ENCODE measurements at places on chromosomes 1 and 21.

DNA sequence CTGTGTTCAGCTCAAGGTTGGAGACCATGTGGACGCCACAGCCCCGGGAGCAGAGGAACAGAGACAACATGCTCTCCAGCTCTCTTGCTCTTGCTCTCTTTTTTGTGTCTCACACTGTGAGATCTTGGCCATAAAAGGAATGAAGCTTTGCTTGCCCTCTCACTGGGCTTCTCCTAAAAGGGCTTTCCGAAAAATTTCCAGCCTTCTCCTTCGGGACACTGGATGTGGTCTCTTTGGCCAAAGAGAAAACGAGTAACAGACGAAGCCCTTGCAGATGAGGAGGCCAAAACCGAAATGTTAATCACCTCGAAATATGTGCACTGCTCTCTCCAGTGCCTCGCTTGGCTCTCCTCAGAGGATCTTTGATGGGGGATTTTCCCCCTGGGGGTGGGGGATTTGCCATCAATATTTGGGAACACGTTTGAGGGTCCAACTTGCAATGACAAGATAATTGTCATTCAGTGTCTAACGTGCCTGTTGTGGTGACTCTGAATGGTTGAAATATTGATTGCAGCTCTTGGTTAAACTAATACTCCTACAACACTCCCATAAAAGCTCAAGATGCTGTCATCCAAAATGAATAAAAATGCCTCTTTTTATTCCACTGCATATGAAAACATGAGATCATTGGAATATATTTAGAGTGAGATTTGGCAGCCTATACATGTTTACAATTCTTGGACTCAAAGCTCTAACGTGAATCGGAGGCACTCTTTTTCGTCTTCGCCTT lies 68.6 kb upstream of the ANGPTL1 start:
- DNase-seq, result no peak

DNA sequence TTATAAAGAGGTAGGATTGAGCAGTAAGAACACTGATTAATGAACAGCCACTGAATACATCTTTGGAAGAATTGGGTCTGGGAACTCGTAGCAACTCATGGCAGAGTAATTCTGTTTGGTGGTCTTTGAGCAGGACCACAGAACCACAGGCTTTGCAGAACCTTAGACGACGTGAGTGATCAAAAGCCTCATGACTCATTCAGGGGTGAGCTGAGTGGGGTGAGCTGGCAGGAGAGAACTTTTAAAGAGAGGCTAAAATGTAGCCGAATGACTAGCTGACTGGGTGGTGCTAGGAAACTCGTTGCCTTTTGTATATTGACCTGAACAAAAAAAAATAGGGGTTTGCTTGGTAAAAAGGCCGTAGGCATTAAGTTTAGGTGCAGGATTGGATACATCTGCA lies 313.8 kb downstream of the TGFB2 start:
- DNase-seq, result peak; percentile 64

GRCh38 chr1:239725933-239726332 lies 339.6 kb downstream of the CHRM3 start:
- DNase-seq, result no peak

DNA sequence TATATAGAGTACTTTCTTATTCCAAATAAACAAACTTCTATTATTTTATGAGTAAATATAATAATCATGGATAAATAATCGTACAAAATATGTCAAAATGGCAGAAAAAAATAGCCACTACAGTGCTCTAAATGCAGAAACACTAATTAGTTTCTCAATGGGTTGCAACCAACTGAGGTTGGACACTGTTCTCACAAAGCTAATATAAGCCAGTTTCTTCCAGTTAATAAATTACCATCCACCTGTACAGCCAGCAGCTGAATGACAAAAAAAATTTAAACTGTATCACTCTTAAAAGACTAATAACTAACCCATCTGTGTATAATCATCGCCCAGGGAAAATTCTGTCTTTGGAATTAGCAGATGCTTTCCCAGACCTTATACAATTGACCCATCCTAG lies 36.9 kb downstream of the GDAP2 start:
- no peak for DNase-seq

- no peak for DNase-seq
Observed at GRCh38 chr1:95780836-95781235, 546.8 kb downstream of the RWDD3 start.

- DNase-seq, result peak; percentile 83
Observed at GRCh38 chr1:31591425-31592093, 15.2 kb downstream of the TINAGL1 start.

GRCh38 chr1:228452194-228453021 lies 34.8 kb upstream of the RNF187 start:
- DNase-seq, result peak; percentile 93

DNA sequence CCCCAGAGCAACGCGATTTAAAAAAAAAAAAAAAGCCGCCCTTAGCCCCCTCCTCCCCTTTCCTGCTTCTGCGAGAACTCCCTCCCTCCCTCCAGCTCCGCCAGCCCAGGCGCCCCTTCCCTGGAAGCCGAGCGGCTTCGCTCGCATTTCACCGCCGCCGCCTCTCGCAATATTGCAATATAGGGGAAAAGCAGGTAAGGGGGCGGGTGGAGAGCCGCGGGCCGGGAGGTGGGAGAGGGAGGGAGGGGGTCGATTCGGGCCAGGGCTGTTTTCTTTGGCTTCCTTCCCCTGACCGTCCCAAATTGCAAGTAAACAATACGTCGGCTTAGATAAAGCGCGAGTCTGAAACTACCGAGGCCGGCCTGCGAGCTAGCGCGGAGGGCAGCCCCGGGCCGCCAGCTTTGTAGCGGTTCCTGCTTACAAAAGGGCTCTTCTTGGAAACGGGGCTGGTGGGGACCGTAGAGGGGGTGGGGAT lies 408 bp downstream of the LMO4 start:
- peak; percentile 51 for DNase-seq

DNA sequence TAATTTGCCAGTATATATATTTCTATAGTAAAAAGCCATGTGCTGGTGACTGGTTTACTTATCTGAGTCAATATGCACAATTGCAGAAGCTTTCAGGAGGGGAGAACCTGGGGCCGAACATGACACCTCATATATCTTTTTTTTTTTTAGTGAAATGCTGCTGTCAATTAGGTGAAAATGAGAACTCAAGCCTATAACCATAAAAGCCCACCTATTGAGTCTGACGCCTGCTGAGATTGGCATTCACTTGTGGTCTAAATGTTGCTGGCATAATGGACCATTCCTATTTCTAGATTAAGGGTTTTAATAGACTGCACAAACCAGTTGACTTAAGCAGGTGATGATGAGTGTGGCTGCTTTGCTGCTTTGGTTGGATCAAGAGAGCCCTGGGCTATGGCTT lies 10.8 kb downstream of the NTMT2 start:
- DNase-seq, result no peak

GRCh38 chr1:100955322-100955721 lies 59.4 kb downstream of the SLC30A7 start:
- DNase-seq, result no peak

Measured in MG63 (cell line).